ENCODE measurements at places on chromosomes 5 and 9. TPM values are rescaled to one million over a fixed set of nuclear protein-coding genes. Genes with fewer than 3 reads are reported as not detected.

The TRAPPC13 gene
- 20.3 TPM for total RNA-seq

The CDH18 gene
- not detected for total RNA-seq

The PGM5 gene
- total RNA-seq: 27.5 TPM

The DDX4 gene
- total RNA-seq: not detected

The CORO2A gene
- 0.22 TPM for total RNA-seq

The INSL6 gene
- not detected for total RNA-seq

The UHRF2 gene
- 61.1 TPM for total RNA-seq

The RLN1 gene
- total RNA-seq: not detected

The LCN15 gene
- 0.22 TPM for total RNA-seq

The KIF4B gene
- total RNA-seq: 0.40 TPM

The DIPK1B gene
- 64.7 TPM for total RNA-seq

The IFNA2 gene
- total RNA-seq: not detected

The TICAM2 gene
- total RNA-seq: 0.20 TPM

The AK3 gene
- 43.7 TPM for total RNA-seq
